ENCODE measurements at places on chromosomes 12 and 14.

GRCh38 chr14:101557811-101558738 lies 3.2 kb upstream of the DIO3 start:
- no peak for DNase-seq

DNA sequence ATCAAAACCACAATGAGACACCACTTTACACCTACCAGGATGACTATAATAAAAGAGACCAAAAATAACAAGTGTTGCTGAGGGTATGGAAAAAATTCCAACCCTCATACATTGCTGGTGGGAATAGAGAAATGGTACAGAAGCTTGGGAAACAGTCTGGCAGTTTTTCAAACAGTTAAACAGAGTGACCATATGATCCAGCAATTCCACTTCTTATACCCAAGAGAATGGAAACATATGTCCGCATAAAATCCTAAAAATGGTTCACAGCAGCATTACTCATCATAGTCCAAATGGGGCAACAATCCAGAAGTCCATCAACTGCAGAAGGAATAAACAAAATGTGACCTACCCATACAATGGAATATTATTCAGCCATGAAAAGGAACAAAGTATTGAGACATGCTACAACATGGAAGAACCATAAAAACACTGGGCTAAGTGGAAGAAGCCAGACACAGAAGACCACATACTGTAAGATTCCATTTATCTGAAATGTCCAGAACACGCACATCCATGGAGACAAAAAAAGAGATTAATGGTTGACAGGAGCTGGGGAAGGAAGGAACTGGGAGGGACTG lies 44.5 kb downstream of the CHGA start:
- DNase-seq, result no peak

DNA sequence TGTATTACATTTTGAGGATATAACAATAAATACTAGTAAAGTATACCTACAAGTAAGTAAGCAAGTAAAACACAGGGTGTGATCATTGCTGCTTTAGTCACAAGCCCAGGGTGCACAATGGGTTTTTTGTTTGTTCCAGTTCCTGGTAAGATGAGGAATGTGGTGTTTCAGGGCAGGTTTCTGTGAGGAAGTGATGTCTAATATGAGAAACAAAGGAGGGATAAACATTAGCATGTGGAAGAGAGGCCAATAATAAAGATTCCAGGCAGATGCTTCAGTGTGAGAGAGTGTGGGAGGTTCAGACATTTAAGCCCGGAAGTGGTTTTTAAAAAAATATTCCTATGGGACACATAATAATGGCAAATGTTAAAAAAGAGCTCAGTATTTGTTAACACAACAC lies 808.1 kb upstream of the USP15 start:
- no peak for DNase-seq

GRCh38 chr12:90515199-90516175 lies 439.5 kb downstream of the CCER1 start:
- DNase-seq, result no peak

- no peak for DNase-seq
Observed at GRCh38 chr12:130689408-130690405, 26.4 kb downstream of the RIMBP2 start.

GRCh38 chr12:89059056-89059455 lies 293.2 kb downstream of the DUSP6 start:
- no peak for DNase-seq

GRCh38 chr14:72850360-72850759 lies 43.5 kb downstream of the DPF3 start:
- DNase-seq, result no peak

DNA sequence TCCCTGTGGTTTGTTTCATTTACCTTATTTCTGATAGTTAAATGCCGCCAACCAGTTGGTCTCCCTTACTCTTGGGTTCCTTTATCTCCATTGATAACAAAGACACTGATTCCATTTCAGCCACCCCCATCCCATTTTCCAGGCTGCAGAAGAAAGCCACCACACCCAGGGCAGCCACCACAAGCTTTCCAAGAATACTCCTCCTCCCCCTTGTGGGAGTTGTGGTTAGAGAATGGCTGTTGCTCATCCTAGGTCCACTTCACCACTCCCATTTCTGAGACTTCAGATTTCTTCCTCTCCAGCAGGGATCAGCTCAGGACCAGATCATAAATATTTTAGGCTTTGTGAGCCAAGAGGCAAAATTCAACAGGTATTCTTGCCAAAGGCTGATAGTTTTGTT lies 73.9 kb downstream of the ANO4 start:
- no peak for DNase-seq

DNA sequence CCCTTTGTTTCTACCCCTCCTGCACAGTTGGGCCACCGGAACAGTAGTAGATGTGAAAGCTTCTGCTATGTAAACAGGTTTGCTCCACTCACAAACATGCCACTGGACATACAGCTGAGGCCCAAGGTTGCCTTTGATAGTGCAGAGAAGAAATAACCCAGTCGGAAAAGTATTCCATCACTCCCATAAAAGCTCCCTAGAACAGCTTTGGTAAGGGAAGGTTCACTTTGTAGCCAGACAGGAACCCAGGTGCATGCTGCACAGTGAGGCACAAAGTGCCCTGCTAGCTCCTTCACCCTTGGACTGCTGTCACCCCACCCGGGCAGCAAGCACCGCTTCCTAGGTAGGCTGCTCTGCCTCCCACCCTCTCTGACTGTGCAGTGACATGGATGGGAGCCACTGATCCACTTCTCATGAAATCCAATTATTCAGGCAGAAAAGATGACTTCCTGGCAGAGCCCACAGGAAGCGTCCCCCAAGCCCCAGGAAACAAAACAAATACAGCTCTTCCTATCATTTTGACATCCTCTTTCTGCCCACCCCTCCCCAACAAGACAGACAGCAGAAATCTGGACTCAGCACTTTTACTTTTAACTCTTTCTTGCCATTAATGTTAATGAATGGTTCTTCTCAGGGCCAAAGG lies 100.2 kb downstream of the SRGAP1 start:
- DNase-seq, result no peak

DNA sequence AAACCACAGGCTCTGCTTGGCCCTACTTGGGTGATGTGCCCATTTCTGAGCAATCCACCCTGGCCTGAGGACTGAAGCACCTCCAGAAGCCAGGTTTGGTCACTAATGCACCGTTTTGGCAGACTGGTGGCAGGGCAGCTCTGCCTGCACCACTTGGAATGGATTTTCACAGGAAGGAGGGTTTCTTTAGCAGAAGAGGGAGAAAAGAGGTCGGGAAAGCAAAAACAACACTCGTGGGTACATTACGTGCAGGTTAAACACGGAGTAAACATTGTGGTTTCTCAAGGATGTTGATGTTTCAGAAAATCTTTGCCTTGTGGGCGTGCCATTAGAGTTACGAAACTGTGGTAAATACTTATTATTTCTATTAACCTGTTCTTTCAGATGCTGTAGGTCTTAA lies 70.8 kb downstream of the KCNA5 start:
- DNase-seq, result no peak

DNA sequence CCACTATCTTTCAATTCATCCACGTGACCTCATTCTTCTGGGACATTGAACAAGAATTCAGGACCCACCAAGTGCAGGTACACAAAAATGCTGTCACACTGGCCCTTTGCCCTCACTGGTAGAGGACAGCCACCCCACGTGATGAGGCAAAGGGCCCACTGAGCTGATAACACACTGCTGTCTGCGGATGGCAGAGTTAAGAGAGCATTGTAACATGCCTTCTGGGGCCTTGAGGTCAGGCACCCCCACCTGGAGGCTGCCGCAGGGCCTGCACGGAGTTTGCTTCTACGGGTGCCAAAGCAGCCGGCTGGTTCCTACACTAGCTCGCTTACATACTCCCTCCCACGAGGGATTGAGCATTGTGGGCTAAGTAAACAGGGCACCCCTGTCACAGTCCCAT lies 101.0 kb downstream of the LRIG3 start:
- no peak for DNase-seq

GRCh38 chr14:74218462-74218861 lies 20.8 kb upstream of the VSX2 start:
- no peak for DNase-seq

DNA sequence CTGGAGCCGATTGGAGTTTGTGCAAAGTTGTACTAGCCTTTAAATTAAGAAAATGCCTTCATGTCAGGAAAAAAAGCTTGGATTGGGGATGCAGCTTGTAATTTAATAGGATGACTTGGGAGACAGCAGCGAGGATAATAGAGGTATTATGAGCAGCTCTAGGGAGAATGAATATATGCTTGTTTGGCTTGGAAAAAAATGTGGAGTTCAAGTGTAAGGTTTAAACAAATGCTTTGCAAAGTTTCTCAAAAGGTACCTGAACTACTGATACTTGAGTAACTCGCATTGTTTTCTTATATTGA lies 65.3 kb upstream of the RASSF3 start:
- no peak for DNase-seq

DNA sequence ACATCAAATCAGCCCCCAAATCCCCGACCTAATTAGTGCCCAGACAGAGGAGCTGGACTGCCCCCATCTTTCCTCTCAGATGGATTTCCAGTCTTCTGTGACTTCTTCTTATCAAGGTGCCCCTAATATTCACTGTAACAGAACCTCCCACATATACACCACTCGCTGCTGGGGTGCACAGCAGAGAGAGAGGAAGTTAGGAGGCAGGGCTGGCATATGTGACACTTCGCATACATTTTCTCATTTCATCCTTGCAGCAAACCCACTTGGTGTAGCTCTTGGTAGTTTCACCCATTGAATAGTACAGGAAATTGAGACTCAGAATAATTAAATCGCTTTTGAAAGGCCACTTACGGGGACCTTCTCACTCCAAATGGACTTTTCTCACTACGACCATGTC lies 56.5 kb upstream of the CCND2 start:
- no peak for DNase-seq

GRCh38 chr12:120012067-120012621 lies 23.1 kb downstream of the BICDL1 start:
- peak; percentile 44 for DNase-seq

GRCh38 chr14:25485381-25485780 lies 435.4 kb upstream of the STXBP6 start:
- no peak for DNase-seq

DNA sequence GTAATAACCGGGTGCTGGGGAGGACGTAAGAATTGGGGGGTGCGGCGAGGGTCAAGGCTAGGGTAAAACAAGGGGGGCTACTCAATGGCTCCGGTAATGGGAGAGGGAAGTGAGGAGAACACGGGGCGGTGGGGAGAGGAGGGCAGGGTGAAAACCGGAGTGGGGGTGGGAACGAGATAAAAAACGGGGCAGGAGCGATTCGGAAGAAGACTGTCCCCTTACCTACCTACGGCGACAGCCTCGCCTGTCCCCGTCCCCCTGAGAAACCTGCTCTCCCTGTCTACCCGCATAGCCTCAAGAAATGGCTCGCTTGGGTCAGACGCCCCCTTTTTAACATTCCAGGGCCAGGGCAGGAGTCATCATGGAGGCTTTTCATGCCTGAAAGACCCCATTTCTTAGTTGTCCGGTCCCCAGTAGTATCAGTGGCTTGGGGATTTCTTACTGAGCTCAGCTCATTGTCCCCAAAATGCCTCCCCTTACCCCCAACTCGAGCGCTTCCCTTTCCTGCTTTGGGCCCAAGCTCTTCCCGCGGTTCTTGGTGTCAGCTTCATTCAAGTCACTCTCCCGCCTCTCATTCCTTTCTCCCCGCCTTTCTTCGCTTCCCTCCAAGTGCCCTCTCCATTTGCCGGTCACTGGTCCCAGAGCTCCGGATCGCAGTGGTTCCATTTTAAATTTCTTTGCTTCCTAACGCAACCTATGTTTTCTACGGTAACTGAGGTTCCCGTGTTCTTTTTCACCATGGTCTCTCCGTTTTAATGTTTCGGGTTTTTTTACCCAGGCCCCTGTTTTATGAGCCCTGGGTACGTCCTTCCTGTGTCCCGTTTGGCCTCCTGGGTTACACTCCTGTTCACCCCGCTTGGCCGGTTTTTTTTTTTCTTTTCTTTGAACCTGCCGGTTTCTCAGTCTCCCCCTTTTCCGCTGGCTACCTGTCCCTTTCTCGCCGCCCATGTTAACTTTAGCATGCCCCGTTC lies 1.2 kb upstream of the WSB2 start:
- DNase-seq, result no peak

DNA sequence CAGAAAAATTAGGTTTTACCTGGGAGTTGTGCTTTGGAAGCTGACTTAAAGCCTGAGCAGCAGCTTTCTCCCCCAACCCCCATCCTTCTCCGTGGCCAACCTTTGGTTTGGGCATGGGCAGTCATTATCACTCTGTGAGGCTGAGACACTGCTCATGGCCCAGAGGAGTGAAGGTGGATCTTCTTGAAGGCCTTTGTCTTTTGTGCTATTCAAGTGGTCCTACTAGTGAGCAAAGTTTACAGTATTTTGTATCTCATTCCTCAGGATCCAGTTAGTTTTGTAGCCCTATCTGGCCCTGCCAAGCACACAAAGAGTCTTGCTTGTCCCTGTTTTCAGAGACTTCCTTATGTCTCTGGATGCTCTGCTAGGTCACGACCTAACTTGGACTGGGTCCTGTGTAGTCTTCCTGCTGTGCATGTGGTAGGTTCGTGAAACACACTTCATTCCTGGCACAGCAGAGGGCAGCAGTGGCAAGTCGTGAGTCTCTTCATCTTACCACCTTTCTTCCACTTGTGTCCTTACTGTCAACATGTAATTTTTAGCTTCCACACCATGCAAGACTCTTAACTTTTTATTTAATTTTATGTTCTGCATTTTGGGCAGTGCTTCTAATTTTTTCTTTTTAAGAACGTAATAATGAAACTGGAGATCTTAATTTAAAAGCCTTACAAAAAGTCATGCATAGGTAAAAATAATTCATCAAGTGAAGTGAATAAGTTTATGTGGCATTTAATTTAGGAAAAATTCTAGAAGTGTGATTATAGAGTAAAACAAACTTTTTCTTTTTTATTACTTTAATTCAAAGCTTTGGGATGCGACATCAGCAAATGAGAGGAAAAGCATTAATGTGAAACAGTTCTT lies 53.7 kb downstream of the APAF1 start:
- DNase-seq, result no peak

- DNase-seq, result no peak
Observed at GRCh38 chr12:57208631-57209282, 7.8 kb upstream of the NXPH4 start.

- DNase-seq, result no peak
Observed at GRCh38 chr14:77355811-77356210, 21.1 kb downstream of the TMED8 start.

GRCh38 chr12:64273527-64274403 lies 51.7 kb upstream of the KICS2 start:
- no peak for DNase-seq

DNA sequence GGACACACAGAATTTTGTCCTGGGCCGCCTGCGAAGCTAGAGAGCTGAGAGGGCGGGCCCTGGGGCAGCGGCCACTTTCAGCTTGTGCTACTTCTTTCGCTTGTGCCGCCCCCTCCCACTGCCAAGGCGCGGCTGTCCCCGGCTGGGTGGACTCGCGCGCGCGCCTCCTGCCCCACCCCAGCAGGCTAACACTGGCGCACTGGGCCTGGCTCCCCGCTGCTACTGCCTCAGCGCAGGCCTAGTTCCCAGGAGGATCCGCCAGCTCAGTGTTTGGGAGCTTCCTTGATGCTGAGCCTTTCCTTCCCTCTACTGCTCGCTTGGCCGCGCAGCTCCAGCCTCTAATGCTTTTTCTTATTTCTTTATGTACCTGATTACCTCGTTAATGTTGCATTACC lies 27.4 kb upstream of the METAP2 start:
- DNase-seq, result no peak
